ENCODE measurements at places on chromosomes 16 and 17. TPM values are rescaled to one million over a fixed set of nuclear protein-coding genes. Genes with fewer than 3 reads are reported as not detected.

Gene PIGW
- 8.4 TPM for total RNA-seq

Gene KRTAP1-1
- total RNA-seq: not detected

Gene ALOX12B
- total RNA-seq: not detected

Gene CDRT15
- not detected for total RNA-seq

Gene PRAC1
- not detected for total RNA-seq

Gene ARHGDIG
- 3.3 TPM for total RNA-seq

Gene SCN4A
- total RNA-seq: 0.22 TPM

Gene RDM1
- total RNA-seq: not detected

Gene NEK8
- total RNA-seq: 4.3 TPM

Gene ABCA3
- total RNA-seq: 4.9 TPM

Gene KRTAP3-2
- not detected for total RNA-seq

Gene TCAP
- total RNA-seq: 1.4 TPM

Gene PIPOX
- 1.8 TPM for total RNA-seq

Gene NR1D1
- 10.1 TPM for total RNA-seq

Gene TEKT1
- total RNA-seq: not detected

Gene ADAMTS18
- 2.5 TPM for total RNA-seq

Gene PDIA2
- 1.2 TPM for total RNA-seq

Gene RNF157
- 1.4 TPM for total RNA-seq

Gene EZH1
- total RNA-seq: 15.2 TPM

Gene IL17C
- 0.36 TPM for total RNA-seq

Gene KRT33B
- total RNA-seq: not detected

Gene ZNF207
- 148 TPM for total RNA-seq

Gene EPX
- total RNA-seq: not detected

Gene NPIPB6
- total RNA-seq: 1.7 TPM

Gene FOXC2
- 15.9 TPM for total RNA-seq

Gene HOXB5
- not detected for total RNA-seq

Gene MT1G
- total RNA-seq: 0.87 TPM

Gene ABCA8
- total RNA-seq: not detected

Gene ZNF423
- total RNA-seq: 12.4 TPM

Gene C16orf86
- 1.6 TPM for total RNA-seq

Gene P3H4
- 110 TPM for total RNA-seq

Gene CEP131
- 5.9 TPM for total RNA-seq

Gene PLLP
- 0.93 TPM for total RNA-seq

Gene RPRML
- total RNA-seq: not detected

Gene USH1G
- total RNA-seq: not detected

Gene TMED6
- 0.64 TPM for total RNA-seq

Gene RAB40B
- 17.5 TPM for total RNA-seq

Gene KDM6B
- total RNA-seq: 50.4 TPM

Gene ERI2
- 11.4 TPM for total RNA-seq

Gene CDH8
- total RNA-seq: 13.2 TPM

Gene TUBB3
- total RNA-seq: 360 TPM

Measured in astrocyte (in vitro differentiated cells and primary cell).